Muscle of leg (tissue), 16 donors: ENCODE measurements at places on chromosomes 1 and 21.
A peak's percentile ranks its signal among the peaks of the same experiment; 100 is the strongest.

- no peak for DNase-seq
These were observed 3.3 kb upstream of the AIRE start for GRCh38 chr21:44282370-44282769.

GRCh38 chr1:46114925-46115603 lies 17.4 kb downstream of the PIK3R3 start:
- no peak for DNase-seq

DNA sequence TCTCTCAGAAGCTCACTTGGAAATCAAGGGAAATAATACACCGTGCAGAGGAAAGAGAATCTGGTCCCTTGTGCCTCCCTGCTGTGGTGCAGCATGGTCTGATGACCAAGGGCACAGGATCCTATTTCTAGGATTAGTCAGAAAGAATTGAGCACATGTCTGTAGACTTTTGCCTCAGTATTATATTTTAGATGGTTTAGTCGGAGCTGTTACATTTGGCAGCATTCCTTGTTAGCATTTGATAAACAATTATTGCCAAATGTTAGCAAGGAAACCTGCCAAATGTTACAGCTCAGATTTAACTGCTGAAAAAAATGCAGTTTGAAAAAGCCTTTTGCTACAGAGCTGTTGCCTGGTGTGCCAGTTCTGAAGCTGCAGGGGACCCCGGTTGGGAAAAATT lies 183.5 kb upstream of the DPYD start:
- peak; percentile 78 for DNase-seq

DNA sequence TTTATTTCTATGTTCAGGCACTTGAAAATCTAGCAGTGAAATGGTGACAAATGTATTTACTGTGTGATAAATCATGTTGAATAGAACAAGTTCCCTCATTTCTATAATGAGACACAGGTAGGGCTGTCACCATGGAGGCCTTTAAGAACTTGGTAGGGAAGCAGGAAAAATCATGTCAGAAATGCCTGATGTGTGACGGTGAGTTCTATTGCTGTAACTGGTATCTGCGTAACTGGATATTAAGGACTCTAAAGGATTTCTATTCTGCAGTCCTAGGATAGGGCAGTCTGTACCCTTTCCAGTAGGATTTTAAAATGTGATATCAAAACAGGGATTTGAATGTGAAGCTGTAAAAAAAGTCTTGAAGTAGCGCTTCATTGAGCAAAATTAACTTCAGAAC lies 15.5 kb downstream of the ACTN2 start:
- peak; percentile 46 for DNase-seq
